GF-D8 (cell line): ENCODE measurements at places on chromosomes 5 and 9.

DNA sequence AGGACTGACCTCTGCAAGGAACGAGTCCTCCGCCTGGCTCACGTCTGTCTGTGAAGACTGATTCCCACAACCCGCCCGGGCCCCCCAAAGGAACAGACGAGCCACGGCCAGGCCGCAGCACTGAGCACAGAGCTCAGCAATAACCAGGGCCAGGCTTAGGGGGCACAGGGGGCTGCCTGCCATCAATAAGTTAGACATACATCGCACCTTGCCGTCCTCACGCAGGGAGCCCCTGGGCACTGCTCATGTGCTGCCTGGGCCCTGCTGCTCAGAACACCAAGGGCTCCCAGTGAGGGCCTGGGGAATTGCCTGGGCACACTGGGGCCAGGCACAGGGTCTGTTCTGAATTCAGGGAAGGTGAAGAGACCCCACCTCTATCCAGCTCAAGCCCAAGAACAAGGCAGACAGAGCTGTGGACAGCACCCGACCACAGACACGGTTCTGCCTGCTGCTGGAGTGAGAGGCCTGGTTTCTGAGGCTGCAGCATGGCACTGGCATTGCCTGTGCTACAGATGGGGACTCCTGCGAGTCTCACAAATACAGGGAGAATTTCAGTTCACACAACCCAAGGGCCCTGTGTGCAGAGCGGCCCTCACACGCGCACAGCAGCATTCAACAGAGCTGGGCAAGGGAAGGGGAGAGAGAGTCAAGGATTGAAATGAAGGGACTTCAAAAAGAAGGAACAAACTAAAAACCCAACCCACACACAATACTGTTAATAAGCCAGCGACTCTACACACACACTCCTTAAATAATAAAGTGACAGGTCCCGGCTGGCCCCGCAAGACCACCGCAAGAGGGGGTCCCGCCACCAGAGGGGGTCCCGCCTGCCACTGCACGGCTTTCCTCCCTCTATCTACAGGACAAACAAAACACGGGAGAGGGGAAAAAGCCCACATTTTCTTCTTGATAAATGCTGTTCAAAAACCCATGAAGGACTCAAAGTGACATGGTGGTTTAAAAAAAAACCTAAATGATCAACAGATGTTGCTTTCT lies 32.0 kb downstream of the PRRT1B start:
- no peak for DNase-seq

- no peak for DNase-seq
Observed at GRCh38 chr5:128271859-128272464, 188.4 kb downstream of the SLC12A2 start.

GRCh38 chr9:93164085-93164484 lies 19.9 kb upstream of the WNK2 start:
- DNase-seq, result no peak

DNA sequence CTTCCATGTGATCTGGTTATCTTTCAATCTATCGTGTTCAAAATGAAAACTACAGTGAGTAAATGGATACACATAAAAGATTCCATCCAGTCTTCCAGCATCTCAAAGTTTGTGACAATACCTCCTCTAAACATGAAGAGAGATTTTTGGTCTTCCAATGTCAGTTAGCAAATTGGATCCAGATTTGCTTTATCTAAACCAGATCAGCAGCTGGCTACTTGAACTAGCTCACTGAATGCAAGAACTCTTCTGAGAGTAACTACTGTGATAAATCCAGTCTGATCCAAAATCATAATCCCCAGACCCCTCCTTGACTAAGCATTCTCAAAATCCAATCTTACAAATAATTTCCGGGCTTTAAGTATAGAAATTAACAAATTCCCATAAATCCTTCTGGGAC lies 2177.9 kb upstream of the C9orf72 start:
- DNase-seq, result no peak

GRCh38 chr5:35518104-35518503 lies 99.6 kb upstream of the SPEF2 start:
- no peak for DNase-seq

GRCh38 chr9:80012557-80013330 lies 441.0 kb downstream of the TLE4 start:
- DNase-seq, result no peak

GRCh38 chr5:6822556-6823343 lies 109.5 kb downstream of the TENT4A start:
- DNase-seq, result no peak

DNA sequence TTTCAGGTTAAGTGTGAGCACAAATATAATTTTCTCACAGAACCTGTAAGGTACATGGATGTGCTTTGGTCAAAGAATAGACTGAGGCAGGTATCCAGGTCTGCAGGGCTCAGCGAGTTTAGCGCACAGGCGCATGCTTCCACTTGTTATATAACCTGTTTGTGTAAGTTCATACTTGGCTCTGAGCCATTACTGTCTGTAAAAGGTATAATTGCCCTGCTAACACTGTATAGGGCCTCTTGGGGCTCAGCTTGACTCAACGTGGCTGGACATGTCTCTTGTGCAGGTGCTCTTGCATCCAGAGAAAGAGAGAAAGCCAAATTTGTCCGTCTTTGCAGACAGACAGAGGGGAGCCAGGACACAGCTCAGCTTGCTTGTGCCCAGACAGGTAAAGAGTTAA lies 759.6 kb downstream of the MTRR start:
- DNase-seq, result no peak

GRCh38 chr9:127382541-127382940 lies 14.4 kb upstream of the SLC2A8 start:
- no peak for DNase-seq

DNA sequence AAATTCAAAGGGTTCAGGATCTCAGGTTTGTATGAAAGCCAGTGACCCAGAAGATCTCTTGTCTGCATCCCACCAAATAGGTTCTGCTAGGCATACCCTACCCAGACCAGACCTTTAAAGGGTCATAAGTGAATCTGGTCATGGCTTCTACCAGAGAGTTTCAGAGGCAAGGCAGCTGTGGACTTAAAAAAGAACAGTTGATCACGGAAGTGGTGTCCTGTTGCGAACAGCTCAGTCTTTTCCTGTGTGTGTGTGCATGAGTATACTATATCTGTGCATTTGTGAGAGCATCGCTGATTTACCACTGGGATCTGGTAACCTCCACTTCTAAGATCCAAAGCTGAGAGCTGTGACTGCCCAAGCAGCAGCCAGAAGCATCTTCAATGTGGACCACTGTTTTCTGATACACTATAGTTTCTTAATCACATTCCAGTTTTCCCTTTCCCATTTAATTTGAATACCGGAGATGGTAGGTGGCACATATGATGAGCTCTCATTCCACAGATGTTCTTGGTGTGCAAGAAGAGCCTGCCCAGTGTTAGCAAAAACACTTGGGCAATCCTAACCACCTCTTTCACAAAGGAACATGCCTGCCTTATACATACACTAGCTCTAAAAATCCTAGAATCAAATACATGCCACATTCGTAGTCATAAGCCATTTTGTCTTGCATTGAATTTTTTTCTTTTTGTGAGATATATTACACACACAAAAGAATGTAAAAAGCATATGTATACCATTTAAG lies 36.2 kb upstream of the OR2S2 start:
- no peak for DNase-seq

GRCh38 chr9:90271707-90272106 lies 370.9 kb downstream of the DIRAS2 start:
- no peak for DNase-seq

GRCh38 chr9:73805111-73805510 lies 653.4 kb downstream of the ANXA1 start:
- no peak for DNase-seq
